ENCODE measurements at places on chromosomes 12 and 14. TPM values are rescaled to one million over a fixed set of nuclear protein-coding genes. Genes with fewer than 3 reads are reported as not detected.

DNA sequence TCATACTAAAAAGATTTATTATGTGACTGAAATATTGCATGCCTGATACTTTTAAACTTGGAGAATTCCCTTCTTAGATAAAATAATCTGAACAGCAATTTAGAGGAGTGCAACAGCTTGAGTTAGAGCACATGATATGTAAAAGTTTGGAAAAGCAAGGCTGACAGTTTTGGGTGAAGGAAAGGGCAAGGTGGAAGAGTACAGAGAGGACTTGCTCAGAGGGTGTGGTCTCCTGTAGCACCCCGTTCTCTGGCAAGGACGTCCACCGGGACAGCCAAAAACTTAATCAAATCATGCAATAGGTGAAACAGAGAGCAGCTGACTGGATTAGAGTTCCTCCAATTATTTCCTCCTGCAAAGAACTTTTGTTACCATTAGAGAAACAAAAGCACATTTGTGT is 65.2 kb upstream of the PDZRN4 start:
- H3K27me3 ChIP-seq, result no peaks in the 10 kb centered on the region
- no peak for DNase-seq

NDUFA12 gene
- 102 TPM for total RNA-seq

GDF3 gene
- total RNA-seq, result not detected

DNA sequence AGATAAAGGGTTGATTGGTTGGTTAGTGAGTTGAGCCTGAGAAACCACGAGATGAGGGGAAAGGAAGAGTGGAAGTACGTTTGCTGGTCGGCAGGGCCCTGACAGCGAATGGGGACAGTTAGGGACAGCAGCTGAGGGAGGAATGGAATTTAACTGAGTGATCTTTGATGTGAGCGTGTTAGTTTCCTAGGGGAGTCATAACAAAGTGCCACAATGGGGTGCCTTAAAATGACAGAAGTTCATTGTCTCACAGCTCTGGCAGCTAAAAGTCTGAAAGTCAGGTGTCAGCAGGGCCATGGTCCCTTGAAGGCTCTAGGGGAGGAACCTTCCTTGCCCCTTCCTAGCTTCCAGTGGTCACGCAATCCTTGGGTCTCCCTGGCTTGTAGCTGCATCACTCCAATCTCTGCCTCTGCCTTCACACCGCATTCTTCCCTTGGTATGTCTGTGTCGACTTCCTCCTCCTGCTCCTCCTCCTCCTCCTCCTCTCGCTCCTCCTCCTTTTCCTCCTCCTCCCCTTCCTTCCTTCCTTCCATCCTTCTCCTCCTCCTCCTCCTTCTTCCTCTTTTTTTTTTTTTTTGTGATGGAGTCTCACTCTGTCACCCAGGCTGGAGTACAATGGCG is 26.0 kb upstream of the RIN3 start:
- peaks cover 3% of the 10 kb centered on the region for H3K27me3 ChIP-seq
- peaks cover 3% of the 10 kb centered on the region for H3K4me1 ChIP-seq
- H3K36me3 ChIP-seq, result no peaks in the 10 kb centered on the region
- H3K4me3 ChIP-seq, result no peak overlapping the region

DNA sequence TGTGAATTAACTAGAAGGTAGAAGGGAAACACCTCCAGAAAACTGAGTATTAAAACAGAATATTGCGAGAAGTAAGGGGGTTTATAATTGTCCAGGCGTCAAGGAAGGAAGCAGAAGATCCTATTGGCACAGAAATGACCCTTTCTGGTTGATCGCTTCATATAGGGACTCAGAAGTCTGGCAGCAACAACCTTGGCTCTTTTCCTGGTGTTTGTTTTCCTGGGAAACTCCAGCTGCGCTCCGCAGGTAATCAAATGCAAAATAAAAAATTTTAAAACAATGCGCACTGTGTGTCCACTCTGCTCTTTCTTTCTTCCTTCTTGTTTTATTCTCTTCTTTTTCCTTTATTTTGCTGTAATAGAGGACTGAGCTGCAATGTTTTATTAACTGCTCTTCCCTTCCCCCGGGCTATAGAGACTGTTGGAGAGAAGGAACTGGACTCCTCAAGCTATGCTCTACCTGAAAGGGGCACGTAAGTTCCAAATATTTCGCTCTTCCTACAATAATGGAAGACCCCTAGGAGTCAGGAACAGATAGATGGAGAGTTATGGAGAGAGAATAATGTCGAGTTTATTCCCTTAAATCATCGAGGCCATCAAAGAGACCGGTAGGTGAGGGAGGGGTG is 737 bp downstream of the SPX start:
- H3K36me3 ChIP-seq, result no peaks in the 10 kb centered on the region
- no peak for DNase-seq
- H3K4me3 ChIP-seq, result peak overlapping the region; percentile 74
- H3K27me3 ChIP-seq, result no peaks in the 10 kb centered on the region

- H3K27me3 ChIP-seq, result no peaks in the 10 kb centered on the region
- H3K36me3 ChIP-seq, result no peaks in the 10 kb centered on the region
- no peak for DNase-seq
- no peaks in the 10 kb centered on the region for H3K4me1 ChIP-seq
Observed at GRCh38 chr12:116558280-116559161, 660 bp upstream of the MAP1LC3B2 start.

HELB gene
- 2.6 TPM for total RNA-seq

DNA sequence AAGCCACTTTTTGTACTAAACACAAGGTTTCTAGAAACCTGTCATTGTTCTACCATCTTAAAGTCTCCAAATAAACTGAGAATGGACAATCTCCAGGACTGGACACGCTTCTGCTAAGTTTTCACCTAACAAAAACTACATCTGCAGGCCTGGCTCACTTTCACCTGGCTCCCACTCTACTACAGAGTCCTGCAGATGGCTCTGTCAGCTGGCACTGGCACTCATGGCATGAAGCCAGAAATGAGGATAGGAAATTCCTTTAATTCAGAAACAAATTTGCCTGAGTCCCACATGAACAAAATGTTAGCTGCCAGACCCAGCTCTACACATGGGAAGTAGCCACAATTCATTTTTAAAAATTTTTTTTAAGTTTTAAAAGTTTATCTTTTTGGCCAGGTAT is 42.1 kb downstream of the STXBP6 start:
- H3K4me1 ChIP-seq, result peaks cover 11% of the 10 kb centered on the region
- H3K36me3 ChIP-seq, result no peaks in the 10 kb centered on the region
- H3K4me3 ChIP-seq, result no peak overlapping the region
- no peak overlapping the region for H3K27ac ChIP-seq
- no peak for DNase-seq

DNA sequence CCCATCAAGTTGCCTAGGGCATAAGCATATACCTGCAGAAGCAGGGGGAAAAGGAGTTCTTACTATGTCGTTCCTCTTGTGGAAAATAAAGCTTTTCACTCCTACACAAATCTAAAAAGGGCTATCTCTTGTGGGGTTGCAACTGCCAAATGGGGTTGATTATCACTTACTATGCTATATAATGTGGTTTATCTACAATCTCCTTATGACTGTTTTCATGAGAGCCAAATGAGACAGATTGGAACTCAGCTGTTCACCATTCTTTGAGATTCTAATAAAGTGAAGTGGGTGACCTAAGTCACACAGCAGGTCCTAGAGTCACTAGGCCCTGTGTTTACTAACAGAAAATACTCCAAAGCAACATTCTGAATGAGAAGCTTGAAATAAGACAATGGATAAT is 47.7 kb downstream of the CIT start:
- no peaks in the 10 kb centered on the region for H3K4me1 ChIP-seq
- H3K36me3 ChIP-seq, result no peaks in the 10 kb centered on the region
- no peak overlapping the region for H3K4me3 ChIP-seq
- DNase-seq, result no peak

GRCh38 chr14:89384023-89384422 is 33.0 kb downstream of the FOXN3 start:
- DNase-seq, result no peak
- no peaks in the 10 kb centered on the region for H3K4me1 ChIP-seq
- no peaks in the 10 kb centered on the region for H3K27me3 ChIP-seq

DNA sequence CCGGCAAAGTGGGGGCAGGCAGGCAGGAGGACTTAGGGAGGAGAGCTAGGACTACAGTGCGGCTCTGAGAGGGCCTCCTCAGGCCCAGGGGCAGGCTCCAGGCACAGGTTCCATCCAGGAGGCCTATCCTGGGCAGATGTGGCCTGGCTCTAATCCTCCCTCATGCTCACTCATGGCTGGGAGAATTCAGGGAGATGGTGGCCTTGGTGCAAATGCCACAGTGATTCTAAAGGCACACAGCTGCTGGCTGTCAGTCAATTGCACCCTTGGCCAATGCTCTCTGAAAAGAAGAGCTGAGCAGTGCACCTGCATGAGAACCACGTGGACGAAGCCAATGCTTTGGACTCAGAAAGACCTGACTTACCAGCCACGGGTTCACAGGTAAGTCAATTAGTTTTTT is 89.6 kb downstream of the C12orf75 start:
- DNase-seq, result no peak
- H3K27ac ChIP-seq, result no peak overlapping the region
- peaks cover 11% of the 10 kb centered on the region for H3K4me1 ChIP-seq
- H3K27me3 ChIP-seq, result no peaks in the 10 kb centered on the region

DNA sequence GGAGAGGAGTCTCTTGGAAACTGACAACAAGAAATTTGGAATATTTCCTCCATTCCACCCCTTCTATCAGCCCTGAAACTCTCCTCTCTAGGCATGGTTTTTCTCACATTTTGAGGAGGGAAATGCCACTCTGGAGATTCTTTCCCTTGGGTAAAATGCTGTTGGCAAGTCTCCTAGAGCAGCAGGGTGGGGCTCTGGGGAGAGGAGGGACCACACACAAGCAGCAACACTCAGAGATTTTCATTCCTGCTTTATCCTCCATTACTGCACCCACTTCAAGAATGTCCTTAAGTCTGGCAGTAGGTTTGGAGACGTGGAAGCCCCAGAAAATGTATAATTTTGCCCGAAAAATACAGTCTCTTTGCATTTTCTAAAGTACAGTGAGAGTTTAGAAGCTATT is 130.8 kb upstream of the FLRT2 start:
- no peak overlapping the region for H3K27ac ChIP-seq
- no peaks in the 10 kb centered on the region for H3K4me1 ChIP-seq
- H3K27me3 ChIP-seq, result no peaks in the 10 kb centered on the region

DNA sequence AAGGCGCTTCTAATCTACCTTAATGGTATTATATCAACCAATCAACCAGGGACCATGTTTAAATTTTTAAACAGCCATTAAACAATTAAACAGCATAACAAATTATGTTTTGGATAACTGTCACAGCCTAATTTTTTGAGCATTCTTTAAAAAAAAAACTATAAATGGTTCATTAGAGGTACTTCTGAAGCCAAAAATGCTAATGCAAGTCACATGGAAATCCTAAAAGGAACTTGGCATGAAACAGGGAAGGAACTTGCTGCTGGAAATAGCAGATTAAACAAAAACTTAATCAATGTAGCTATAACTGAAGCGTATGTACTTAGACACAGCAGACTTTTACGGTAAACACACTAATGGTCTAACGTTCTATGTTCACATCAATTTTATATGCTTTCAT is 190.2 kb upstream of the BTG1 start:
- H3K4me3 ChIP-seq, result no peak overlapping the region
- no peaks in the 10 kb centered on the region for H3K27me3 ChIP-seq
- H3K36me3 ChIP-seq, result no peaks in the 10 kb centered on the region

KRT71 gene
- total RNA-seq, result not detected

DNA sequence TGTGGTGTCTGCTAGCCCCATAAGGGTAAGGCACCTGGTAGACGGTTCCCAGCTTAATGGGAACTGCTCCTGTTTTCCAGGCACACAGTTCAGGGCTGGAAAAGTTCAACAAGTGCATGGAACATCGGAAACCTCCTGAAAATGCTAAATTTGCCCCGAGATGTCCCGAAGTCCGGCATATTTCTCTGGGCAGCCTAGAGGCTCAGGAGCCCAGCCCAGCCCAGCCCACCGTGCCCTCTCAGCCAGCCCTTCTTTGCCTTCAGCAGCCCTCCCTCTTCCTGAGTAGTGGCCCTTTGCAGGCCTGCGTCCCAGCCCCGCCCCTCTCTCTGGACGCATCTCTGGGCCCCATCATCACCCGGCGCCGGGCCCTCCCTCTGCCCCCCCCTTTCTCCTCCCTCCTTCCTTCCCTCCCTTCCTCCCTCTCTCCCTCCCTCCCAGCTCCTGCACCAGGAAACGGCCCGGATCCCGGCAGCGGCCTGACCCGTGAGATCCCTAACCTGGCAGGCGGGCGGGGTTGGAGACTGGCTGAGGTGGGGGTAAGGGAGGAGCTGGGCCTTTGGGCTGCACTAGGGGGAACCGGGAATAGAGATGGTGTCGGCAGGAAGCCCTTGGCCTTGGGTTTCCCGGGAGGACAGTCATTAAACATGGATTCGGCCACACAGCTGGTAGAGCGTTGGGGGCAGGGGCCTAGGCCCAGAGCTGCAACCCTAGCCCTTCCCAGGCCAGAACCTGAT is at the start of gene BCL2L2:
TSS of gene BCL2L2 (plus strand) at position 422 of the 734 bp plus-strand sequence. CDS start 935 bp downstream, outside the sequence.
- H3K27me3 ChIP-seq, result no peaks in the 10 kb centered on the region
- peak within 1 kb of the TSS; percentile 74 for H3K27ac ChIP-seq

Measured in fibroblast of lung (primary cell).